AG20443 (cell line): ENCODE measurements at places on chromosomes 7 and 10.
A peak's percentile ranks its signal among the peaks of the same experiment; 100 is the strongest.

DNA sequence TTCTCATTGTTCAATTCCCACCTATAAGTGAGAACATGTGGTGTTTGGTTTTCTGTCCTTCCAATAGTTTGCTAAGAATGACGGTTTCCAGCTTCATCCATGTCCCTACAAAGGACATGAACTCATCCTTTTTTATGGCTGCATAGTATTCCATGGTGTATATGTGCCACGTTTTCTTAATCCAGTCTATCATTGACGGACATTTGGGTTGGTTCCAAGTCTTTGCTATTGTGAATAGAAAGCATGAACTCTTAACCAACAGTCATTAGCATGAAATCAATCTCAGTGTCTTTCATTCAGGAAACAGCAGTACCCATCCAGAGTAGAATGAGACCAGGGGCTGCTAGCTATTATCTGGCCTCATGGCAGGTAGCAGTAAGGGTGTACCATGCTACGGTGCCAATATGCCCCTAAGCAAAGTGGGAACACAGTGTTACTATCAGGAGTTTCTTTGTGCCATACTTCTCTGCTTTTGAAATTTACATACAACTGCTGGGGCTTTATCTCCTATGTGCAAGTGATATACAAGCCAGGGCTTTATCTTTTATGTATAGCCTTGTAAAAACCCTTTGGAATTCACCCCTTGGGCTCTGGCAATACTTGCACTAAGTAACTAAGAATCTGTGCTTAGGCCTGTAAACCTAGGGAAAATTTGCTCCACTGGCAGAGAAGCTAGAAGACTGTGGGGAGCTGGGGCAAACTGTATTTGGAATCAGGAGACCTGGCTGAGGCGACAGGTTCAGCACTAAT is 5.4 kb downstream of the PON2 start:
- no peak for DNase-seq

DNA sequence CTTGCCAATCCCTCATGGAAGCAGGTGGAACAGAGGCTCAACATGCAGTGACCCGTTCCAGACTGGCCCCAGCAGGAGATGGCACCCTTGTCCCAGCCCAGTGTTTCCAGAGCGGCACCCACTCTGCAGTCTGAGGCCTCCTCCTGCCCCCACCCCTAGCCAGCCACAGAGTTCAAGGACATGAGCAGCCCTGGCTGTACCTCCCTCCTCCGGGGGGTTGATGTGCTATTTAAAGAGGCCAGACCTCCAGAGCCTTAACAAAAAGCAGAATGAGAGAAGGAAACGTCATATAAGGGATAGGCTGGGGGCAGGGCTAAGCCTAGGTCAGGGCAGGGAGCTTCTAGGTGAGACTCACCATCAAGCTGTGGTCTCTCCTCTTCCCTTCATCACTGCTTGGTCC is 115.7 kb upstream of the NANOS1 start:
- DNase-seq = no peak

DNA sequence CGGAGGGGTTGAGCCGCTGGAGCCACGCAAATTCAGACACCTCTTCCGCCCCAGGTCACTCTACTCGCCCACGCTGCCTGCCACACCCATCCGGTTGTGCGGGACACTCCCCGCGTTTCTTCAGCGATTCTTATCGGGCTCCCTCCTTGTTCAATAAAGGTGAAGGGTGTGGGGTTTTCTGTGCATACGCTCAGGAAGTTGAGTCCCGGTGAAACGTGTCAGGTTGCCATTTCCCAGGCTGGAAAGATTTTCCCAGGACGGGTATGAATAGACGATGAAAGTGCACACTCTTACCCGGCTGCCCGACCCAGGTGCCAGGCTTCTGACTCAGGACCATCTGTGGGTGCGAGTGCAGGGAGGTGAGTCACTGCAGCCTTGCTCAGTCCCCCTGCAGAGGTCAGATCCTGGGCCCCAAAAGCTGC is 22.0 kb downstream of the KLF6 start:
- DNase-seq = no peak

GRCh38 chr7:33706771-33707200 is 198.6 kb upstream of the BMPER start:
- peak; percentile 28 for DNase-seq

GRCh38 chr10:126216632-126216961 is 171.7 kb downstream of the ADAM12 start:
- no peak for DNase-seq

DNA sequence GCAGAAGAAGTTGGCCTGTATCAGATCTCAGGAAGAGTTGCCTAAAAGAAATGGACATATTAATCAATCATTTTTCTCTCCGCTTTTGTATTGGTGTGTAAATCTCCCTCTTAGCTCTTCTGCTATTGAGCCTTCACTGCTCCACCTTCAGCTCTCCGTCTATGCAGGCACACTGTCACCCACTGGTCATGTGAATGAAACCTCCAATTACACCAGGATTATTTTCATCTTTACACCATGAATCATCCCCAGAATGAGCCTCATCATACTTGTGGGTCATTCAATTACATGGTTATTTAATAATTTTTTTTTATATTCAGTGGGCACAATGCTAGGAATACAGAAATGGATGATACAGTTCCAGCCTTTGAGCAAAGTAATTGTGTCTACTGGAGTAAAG is 92.6 kb downstream of the LRRC4 start:
- DNase-seq = peak; percentile 88

DNA sequence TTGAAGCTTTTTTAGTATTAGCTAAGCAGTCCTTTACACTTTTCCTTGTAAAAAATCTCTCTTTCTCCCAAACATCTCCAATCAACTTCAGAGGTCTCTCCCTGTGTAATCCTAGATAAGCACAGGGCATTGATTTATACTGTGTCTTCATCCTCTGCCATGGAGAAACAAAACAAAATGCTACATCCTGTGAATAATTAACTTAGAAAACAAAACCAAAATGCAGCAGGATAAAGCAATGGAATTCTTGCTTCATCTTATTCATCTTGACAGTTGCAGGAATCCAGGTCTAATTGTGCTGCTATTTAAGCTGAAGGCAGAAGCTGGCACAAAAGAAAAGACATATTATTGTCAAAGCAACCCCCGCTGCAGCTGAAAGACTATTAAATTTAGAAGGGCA is 641.5 kb upstream of the SORCS1 start:
- no peak for DNase-seq

GRCh38 chr7:54722026-54722425 is 37.0 kb downstream of the SEC61G start:
- no peak for DNase-seq

DNA sequence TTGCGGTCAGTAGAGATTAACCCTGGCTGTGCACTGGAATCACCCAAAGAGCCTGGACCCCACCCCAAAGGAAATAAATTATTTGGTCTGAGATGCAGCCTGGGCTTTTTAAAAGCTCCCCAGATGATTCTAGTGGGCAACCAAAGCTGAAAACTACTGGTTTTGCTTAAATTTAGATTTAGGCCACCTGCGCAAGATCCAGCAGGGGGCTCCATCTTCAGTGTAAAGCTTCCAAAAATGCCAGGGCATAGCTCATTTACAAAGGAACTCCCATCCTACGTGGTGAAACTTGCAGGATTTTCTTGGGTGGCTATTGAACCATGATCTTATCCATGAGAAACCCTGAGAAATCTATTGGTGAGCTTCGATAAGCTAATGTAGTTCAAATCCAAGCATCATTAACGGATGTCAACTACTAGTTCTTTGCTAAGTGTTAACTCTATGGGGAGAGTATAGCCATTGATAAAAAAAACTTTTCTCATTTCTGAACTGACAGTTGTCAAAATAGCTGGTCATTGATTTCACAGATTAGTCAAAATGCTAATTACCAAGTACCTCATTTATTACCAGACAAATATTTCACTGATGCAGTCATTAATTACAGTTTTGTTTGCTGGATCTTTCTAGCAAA is 315.3 kb downstream of the LHFPL3 start:
- DNase-seq = peak; percentile 40

- DNase-seq = no peak
These were observed 5.9 kb downstream of the BORCS7 start for GRCh38 chr10:102859911-102860310.

GRCh38 chr10:92990615-92991014 is 70.0 kb upstream of the CYP26C1 start:
- peak; percentile 10 for DNase-seq

DNA sequence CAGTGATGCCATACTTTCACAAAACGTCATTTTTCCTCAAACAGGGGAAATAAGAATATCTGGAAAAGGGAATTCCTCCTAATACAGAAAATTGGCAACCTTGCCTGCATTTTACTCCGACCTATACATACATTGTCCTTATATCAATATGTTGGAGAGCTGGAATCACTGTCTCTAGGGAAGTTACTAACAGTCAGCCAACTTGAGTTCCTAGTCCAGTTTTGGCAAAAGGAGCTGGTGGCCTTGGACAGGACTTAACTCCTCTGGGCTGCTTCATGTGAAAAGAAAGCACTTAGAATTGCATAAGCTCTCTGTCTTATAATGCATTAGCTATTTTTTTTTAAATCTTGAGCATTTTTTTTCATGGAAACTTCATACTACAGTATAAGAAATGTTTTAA is 174.2 kb upstream of the HGF start:
- no peak for DNase-seq

- DNase-seq = no peak
These were observed 55.6 kb downstream of the CC2D2B start for GRCh38 chr10:95963202-95963990.

DNA sequence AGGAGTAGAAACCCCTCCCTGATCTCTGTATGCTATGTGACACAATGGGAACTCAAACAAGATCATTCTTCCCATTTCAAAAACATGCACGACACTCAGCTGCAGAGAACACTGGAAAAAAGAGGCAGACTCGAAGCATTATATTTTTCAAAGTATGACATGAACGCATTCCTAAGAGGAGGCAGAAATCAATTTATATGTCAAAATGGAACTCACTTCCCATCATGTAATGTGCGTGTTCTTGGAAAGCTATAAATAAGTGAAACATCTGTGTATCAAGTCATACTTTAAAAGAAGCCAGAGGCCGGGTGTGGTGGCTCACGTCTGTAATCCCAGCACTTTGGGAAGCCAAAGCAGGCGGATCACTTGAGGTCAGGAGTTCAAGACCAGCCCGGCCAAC is 142.7 kb downstream of the ICA1 start:
- DNase-seq = no peak

- peak; percentile 53 for DNase-seq
These were observed 20.8 kb upstream of the OR6B1 start for GRCh38 chr7:143979359-143979758.

GRCh38 chr7:91811236-91811635 is 69.3 kb downstream of the MTERF1 start:
- no peak for DNase-seq
